ENCODE measurements at places on chromosomes 2 and 18.

DNA sequence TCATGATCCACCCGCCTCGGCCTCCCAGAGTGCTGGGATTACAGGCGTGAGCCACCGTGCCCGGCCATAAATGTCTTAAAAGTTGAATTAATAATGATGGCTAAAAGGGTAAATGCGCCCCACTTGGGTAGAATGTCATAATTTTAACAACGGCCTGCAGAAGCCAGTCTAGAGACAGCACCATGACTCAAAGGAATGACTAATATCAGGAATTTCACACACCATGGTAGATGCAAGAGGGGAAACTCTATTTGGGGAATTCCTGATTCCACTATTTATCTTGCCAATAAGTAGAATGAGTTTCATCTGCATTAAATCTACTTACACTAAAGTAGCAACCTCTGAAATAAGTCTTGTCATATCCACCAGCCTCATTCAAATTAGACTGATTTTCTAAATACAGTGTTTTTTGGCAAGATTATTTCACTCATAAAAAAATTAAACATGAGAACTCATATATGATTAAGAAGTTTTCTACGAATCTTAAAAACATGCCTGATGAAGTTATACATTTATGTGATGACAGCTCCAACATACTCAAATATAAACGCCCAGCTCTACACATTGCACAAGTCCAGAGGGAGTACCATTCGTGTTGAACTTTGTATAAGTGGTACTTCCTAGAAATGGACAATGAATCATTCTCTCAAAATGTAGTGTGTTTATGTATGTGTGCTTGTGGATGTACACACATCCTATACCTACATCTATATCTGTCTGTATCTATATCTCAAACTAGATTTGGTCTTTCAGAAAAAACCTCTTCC lies 309.7 kb downstream of the IRS1 start:
- no peak for DNase-seq

DNA sequence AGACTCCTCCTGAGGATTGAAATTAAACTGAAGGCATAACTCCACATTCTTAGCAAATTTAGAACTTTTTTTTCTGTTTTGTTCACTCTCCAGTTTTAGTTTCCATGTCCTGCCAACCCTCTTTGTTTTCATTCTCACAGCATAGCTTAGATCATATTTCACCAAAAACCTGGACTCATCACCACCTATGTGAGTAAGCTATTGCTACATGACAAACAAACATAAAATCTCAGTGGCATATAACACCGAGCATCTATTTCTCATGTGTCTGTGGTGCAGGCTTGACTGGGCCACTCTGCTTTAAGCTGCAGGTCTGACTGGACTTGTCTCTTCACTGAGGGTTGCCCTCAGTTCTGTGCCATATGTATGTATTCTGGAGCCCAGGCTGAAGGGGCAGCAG lies 385.2 kb downstream of the ARHGAP15 start:
- DNase-seq: no peak

- no peak for DNase-seq
Observed at GRCh38 chr2:237351796-237352195, 62.2 kb downstream of the COL6A3 start.

DNA sequence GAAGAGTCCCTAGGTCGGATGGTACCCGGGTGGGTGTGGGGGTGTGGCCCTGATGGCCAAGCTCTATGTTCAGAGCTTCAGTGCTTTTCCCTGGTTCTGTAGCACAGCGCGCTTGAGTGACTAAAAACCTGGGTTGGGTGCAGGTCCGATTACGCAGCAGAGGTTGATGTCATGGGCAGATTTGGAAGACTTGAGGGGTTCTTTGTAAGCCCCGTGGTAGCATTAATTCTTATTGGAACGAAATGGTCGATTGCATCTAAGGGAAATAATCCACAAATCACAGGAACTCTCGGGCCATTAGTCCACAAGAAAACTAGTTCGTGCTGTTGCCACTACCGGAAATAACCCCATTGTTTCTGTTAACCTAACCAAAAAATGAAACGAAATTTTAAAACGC lies 9.0 kb downstream of the HOXD8 start:
- DNase-seq: no peak

GRCh38 chr2:1011985-1012384 lies 61.3 kb downstream of the SNTG2 start:
- no peak for DNase-seq

DNA sequence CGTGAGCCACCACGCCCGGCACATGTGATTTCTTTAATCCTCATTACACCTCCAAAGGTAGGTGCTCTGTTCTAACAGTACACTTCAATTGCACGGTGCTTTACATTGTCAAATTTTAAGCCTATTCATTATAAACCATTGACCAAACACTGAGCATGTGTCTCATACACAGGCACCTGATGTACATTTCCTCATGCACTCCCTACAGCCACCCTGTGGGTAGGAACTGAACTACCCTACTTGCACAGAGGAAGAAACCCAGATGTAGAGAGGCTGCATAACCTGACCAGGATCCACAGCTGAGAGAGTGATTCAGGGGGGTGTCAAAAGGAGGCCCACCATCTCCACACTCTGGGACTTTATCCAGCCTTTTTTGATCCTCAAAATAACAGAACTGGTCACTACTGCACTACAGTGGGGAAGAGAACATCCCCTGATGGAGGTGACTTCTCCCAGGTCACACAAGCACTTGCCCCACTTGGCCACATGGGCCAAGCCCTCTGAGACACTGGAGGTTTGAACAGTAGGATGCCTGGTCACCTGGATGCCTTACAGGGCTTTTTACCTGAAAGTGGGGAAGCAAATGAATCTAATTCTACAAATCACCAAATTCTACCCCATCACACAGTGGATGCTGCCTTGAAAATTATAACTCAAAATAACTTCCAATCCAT lies 6.9 kb upstream of the DPYSL5 start:
- DNase-seq: peak; percentile 18

DNA sequence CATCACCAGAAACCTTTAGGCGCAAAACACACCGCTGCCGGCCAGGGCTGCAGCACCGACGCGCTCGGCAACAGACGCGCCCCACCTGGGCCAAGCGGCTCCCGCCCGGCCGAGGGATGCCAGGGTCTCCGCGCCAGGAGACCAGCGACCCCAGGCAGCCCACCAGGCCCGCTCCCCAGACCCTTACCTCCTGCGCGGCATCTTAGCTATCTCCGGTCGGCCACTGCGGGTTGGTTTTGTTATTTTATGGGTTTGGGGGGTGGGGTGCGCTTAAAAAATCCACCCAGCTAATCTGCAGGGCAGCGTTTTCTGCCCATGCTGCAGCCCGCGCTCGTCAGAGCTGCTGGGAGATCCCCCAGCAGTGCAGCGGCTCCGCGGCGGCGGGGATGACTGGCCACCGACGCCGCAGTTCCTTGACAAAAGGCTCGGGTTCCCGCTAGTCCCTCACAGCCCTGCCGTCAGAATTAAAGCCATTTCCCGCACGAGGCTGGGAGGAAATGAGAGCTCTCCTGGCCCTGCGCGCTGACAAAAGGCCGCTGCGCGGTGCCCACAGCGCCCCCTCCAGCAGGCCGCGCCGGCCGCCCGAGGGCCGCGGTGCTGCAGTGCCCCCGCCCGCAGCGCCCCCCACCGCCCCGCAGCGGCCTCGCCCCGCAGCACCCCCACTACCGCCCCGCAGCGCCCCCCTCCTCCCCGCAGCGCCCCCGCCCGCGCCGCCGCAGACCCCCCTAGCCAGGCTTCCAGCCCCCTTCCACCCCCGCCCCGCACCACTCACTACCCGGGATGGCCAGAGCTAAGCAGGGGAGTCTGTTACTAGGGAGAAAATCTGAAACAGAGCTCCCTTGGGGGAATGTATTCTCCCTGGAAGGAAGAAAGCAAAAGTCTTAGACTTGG lies at the start of gene ADD2:
Gene ADD2 (minus strand): TSS at position 502 of the 891 bp plus-strand sequence. CDS start 61,792 bp downstream, outside the sequence.
- DNase-seq: peak; percentile 69

- peak; percentile 17 for DNase-seq
Observed at GRCh38 chr2:237774811-237775553, 23.6 kb upstream of the RBM44 start.

DNA sequence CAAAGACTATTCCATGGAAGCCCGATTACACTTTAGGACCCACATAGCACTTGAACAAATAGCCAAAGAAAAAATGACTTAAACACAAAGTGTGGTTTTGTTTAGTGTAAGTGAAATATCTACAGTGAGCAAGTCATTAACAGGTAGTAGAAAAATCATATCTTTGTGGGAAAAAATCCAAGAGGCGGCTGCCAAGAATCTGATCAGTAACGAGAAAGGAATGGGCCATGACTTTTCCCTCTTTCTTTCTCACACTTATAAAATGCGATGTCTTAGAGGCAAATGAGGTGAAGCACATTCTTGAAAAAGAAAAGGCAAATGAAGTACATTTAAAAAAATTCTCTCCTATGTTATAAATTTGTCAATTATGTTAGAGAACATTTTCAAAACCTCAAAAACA lies 12.9 kb upstream of the GEMIN6 start:
- DNase-seq: no peak

- no peak for DNase-seq
Observed at GRCh38 chr2:105782646-105783045, 37.9 kb downstream of the NCK2 start.

DNA sequence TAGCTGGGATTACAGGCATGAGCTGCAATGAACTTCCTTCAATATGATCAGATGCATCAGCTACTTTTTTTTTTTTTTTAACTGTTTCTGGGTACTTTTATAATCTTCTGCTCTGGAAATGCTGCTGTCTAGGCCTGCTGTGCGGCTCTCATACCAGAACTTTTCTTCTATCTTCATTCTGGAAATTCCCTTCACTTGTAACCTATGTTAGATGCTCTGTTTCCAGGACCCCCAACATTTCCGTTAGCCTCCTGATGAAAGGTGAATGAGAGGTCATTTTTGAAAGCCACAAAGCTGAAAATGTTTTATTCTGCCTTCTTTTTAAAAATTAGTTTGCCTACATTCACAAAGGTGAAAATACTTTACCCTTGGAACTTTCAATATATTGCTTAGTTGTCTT lies 8.6 kb downstream of the AGFG1 start:
- no peak for DNase-seq

- no peak for DNase-seq
Observed at GRCh38 chr2:216075510-216076485, 5.8 kb downstream of the PECR start.

GRCh38 chr18:76363436-76364120 lies 131.5 kb downstream of the ZNF516 start:
- DNase-seq: no peak

DNA sequence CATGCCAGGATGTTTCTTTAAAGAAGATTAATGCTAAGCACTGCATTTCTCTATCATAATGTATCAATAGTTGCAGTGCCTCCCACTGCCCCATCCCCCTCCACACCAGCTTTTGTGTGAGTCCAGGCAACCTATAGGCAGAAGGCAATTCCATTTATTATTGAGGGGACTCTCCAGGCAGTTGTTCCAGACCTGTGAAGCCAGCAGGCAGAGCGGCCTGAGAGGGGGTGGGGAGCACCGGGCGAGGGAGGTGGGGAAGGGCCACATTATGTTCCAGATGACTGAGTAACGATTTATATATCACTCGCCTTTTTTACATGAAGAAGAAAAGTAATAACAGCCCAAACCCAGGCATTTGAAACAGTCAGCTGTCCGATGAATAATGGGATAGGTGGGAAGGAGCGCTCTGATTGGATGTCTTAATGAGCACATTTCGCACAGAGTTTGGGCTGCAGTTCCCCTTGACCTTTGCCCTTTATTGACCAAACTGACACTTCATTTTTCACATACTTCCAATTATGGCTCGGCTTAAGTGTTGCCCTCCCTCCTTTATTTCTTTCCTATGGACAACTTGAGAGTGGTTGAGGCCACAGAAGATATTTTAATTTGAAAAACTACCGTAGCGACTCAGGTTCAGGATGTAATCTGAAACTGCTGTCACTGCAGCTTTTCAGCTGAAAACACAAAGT lies 34.4 kb downstream of the MEIS1 start:
- DNase-seq: no peak

- DNase-seq: peak; percentile 7
Observed at GRCh38 chr2:223526106-223526505, 76.1 kb downstream of the SCG2 start.

DNA sequence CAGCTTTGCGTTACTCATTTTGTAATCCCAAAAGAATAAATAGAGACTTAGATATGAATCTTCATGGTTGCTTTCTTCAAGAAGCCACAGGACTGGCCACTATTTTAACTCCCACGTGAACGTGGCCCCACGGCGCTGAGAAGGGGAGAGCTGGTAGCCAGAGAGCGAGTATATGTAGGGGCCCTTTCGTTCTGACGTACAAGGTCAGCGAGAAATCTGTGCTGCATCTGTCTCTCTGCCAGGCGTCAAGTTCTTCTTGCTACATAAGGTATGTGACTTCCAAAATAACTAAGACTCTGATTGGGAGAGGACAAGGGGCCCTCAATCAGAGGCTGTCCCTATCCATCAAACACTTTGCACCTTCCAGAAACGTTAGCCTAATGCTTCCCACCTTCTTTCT lies 149.2 kb downstream of the PLEKHA3 start:
- DNase-seq: no peak

DNA sequence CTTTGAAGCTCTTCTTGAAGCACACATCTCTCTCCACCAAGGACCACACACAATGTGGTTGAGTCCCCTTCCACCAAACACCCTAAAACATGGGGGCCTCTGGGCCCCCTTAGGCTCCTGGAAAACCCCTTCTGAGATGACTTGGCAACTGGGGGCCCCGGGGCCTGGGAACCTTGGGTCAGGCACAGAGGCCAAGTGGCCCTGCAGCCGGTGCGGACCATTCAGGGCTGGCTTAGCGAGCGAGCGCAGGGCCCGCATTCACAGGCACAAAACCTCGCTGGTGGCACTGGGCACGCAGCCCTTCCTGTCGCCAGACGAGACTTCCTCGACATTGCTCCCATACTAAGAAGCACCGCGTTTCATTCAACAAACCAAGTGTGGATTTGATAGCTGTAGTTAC lies 111.2 kb upstream of the ID2 start:
- DNase-seq: no peak

GRCh38 chr2:223464071-223464470 lies 138.1 kb downstream of the SCG2 start:
- no peak for DNase-seq
